Naive thymus-derived CD8-positive, alpha-beta T cell (primary cell): ENCODE measurements at places on chromosomes 11 and 22. TPM values are rescaled to one million over a fixed set of nuclear protein-coding genes. Genes with fewer than 3 reads are reported as not detected.

MISFA gene
- total RNA-seq, result 0.47 TPM

KIRREL3 gene
- not detected for total RNA-seq

DCUN1D5 gene
- 16.6 TPM for total RNA-seq

SOX6 gene
- total RNA-seq, result not detected

OR4S2 gene
- total RNA-seq, result not detected

DGCR6 gene
- 7.2 TPM for total RNA-seq

PPFIBP2 gene
- 82.6 TPM for total RNA-seq

- H3K36me3 ChIP-seq, result no peaks in the 10 kb centered on the region
- no peak overlapping the region for H3K27ac ChIP-seq
- no peaks in the 10 kb centered on the region for H3K4me1 ChIP-seq
- H3K27me3 ChIP-seq, result peaks cover 3% of the 10 kb centered on the region
Measured at GRCh38 chr22:19535001-19535400, 10.8 kb upstream of the CLDN5 start.

DNA sequence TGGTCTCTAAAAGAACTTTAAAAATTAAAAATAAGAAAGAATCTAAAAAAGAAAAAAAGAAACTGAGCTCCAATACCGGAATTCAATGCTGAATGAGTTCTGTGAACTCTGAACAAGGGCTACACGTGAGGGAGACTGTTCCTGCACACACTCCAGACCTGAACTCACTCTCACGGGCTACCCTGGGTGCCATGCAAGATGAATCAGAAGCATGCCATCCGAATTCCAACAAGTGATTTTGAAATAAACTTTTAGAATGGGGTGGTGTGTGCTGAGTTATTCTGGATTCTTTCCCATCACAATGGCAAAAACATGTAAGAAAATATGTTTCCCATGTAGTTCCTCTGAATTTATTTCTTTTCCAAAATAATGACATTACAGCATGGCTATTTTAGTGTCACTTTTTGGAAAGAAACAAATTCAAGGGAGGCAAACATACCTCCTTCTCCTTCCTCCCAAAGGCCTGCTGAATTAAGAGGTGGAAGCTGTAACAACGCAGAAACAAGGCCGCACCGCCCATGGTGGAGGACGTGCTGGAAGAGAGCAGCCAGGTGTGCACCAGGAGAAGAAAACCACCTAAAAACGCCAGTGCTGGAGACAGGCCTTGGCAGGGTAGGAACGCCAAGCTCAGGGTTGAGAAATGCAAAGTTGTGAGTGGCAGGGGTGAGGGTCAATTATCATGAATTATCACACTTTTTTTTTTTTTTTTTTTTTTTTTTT is 63.2 kb upstream of the ARFGAP3 start:
- no peak overlapping the region for H3K4me3 ChIP-seq
- peak overlapping the region; percentile 73 for H3K27ac ChIP-seq
- peaks cover 27% of the 10 kb centered on the region for H3K4me1 ChIP-seq
- no peaks in the 10 kb centered on the region for H3K36me3 ChIP-seq
- H3K27me3 ChIP-seq, result no peaks in the 10 kb centered on the region

DNA sequence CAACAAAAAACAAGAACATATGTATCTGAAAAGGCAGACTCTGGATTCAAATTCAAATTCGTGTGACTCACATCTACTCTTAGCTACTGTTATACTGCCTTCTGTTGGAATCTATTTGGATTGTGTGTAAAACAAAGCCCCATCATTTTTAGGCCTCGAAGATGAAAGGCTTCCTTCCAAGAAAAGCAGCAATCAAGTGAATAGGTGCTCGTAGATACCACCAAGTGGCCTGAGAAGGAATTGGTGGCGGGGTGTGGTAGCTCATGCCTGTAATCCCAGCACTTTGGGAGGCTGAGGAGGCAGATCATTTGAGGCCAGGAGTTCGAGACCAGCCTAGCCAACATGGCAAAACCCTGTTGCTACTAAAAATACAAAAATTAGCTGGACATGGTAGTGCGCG is 4.2 kb downstream of the GRAMD1B start:
- no peaks in the 10 kb centered on the region for H3K27me3 ChIP-seq
- peaks cover 16% of the 10 kb centered on the region for H3K4me1 ChIP-seq
- no peaks in the 10 kb centered on the region for H3K36me3 ChIP-seq

DNA sequence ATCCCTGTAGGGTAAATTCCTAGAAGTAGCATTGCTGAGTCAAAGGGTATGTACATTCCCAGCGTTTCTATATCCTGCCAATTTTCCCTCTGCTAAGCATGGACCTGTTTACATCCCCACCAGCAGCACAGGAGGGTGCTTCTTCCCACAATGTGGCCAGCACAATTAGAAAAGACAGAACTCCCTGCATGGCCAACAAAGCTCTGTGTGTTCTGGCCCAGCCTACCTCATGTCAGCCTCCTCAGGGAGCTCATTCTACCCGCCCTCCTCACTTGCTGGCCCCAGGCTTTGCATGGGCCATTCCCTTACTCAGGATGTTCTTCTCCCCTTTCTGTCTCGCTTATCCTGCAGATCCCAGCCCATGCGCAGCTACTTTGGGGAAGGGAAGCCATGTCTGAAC is 186.1 kb downstream of the DSCAML1 start:
- H3K27me3 ChIP-seq, result peaks cover 11% of the 10 kb centered on the region
- H3K4me1 ChIP-seq, result peaks cover 4% of the 10 kb centered on the region
- H3K27ac ChIP-seq, result no peak overlapping the region
- no peak for DNase-seq
- H3K36me3 ChIP-seq, result no peaks in the 10 kb centered on the region
- H3K4me3 ChIP-seq, result no peak overlapping the region

DNA sequence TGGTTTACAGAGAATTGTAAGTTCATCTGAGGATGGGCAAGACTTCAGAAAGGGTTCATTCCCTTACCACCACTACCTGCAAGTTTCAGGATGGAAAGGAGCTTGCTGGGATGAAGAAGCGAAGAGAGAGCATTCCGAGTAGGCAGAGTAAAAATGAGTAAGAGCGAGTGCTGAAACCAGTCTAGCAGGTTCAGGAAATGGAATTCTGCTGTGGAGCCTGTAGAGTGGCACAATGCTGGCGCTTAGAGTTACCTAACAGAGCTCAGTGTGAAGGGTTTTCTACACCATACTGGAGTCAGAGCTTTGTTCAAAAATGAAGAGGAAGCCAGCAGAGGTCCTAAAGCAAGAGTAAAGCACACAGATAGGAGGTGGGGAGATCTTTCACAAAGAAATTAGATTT is 179.2 kb upstream of the ZC3H12C start:
- no peak overlapping the region for H3K4me3 ChIP-seq
- peaks cover 9% of the 10 kb centered on the region for H3K27me3 ChIP-seq
- H3K36me3 ChIP-seq, result no peaks in the 10 kb centered on the region

DNA sequence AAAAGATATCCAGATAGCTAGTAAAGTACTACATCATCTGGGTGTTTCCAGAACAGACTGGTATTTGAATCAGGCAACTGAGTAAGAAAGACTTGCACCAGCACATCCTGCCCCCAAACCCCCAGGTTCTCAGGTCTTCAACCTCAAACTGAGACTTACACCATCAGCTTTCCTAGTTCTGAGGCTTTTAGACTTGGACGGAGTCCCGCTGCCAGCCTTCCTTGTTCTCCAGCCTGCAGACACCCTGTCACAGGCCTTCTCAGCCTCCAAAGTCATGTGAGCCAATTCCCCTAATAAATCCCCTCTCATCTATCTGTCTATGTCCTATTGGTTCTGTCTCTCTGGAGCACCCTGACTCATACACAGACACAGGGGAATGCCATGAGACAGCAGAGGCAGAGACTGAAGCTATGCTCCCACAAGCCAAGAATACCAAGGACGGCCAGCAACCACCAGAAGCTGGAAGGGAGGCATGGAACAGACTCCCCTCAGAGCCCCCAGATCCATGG is 10.9 kb downstream of the SMCO4 start:
- no peaks in the 10 kb centered on the region for H3K36me3 ChIP-seq
- H3K4me3 ChIP-seq, result no peak overlapping the region

DNA sequence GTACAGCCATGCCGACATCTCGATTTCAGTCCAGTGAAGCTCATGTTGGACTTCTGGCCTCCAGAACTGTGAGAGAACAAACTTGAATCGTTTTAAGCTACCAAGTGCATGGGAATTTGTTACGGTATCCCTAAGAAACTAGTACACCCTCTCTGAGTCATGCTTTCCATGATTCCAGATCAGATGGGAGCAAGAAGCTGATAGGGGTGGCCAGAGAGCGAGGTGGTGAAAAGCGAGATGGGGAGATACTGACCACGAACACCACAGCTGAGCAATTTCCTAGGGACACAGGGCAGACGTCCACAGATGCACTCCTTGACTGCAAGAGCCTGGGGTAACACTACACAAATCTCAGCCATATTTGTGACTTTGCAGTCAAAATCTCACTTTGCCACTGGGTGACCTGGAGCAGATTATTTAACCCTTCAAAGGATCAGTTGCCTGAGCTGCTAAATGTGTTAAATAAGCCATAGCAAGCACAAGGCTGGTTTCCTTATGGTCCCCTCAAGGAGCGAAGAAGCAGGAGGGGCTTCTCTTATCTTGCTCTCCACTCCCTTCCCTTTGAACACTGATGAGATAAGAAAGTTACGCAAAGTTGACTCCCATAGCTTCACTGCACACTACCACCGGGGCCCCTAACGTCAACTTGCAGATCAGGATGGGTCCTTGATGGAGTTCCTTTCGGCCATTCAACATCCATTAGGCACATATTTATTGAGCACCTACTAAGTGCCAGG is 22.6 kb upstream of the RCN1 start:
- peaks cover 15% of the 10 kb centered on the region for H3K27me3 ChIP-seq
- H3K36me3 ChIP-seq, result no peaks in the 10 kb centered on the region
- no peaks in the 10 kb centered on the region for H3K4me1 ChIP-seq
- H3K27ac ChIP-seq, result no peak overlapping the region
- DNase-seq, result no peak
- H3K4me3 ChIP-seq, result no peak overlapping the region

- H3K27ac ChIP-seq, result peak overlapping the region; percentile 75
- H3K27me3 ChIP-seq, result no peaks in the 10 kb centered on the region
- H3K4me1 ChIP-seq, result peaks cover 9% of the 10 kb centered on the region
- peaks cover 20% of the 10 kb centered on the region for H3K36me3 ChIP-seq
- no peak for DNase-seq
Measured at GRCh38 chr22:30902496-30903357, 65.8 kb downstream of the MORC2 start.

- H3K27ac ChIP-seq, result no peak overlapping the region
- peaks cover 12% of the 10 kb centered on the region for H3K36me3 ChIP-seq
- no peak for DNase-seq
- no peak overlapping the region for H3K4me3 ChIP-seq
- no peaks in the 10 kb centered on the region for H3K27me3 ChIP-seq
Measured at GRCh38 chr11:86415026-86415425, 40.3 kb downstream of the CCDC81 start.

DNA sequence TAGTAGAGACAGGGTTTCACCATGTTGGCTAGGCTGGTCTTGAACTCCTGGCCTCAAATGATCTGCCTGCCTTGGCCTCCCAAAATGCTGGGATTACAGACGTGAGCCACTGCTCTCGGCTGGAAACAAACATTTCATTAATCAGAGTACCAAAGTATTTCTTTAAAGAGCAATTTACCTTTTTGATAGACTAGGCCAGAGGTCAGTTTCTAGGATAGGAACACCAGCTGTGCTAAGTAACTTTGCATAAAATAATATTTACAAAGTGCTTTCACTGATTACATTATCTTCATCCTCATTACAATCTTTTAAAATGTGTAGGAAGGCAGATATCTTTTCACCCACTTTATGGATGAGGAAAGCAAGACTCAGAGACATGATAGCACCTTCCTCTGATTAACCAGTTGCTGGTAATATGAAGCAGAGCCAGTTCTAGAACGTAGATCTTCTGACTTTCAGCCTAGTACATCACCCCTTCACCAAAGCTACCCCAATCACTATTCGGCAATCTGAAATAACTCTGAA is 355.2 kb downstream of the SOX6 start:
- H3K4me1 ChIP-seq, result no peaks in the 10 kb centered on the region
- H3K36me3 ChIP-seq, result no peaks in the 10 kb centered on the region
- H3K4me3 ChIP-seq, result no peak overlapping the region
- H3K27ac ChIP-seq, result no peak overlapping the region

GRCh38 chr11:75301131-75301530 is 50.3 kb downstream of the ARRB1 start:
- H3K27me3 ChIP-seq, result no peaks in the 10 kb centered on the region
- peaks cover 33% of the 10 kb centered on the region for H3K4me1 ChIP-seq
- peaks cover 29% of the 10 kb centered on the region for H3K36me3 ChIP-seq

- DNase-seq, result no peak
- H3K36me3 ChIP-seq, result no peaks in the 10 kb centered on the region
- no peaks in the 10 kb centered on the region for H3K27me3 ChIP-seq
- H3K27ac ChIP-seq, result no peak overlapping the region
- no peaks in the 10 kb centered on the region for H3K4me1 ChIP-seq
- no peak overlapping the region for H3K4me3 ChIP-seq
Measured at GRCh38 chr11:34036456-34036855, 15.1 kb upstream of the CAPRIN1 start.

DNA sequence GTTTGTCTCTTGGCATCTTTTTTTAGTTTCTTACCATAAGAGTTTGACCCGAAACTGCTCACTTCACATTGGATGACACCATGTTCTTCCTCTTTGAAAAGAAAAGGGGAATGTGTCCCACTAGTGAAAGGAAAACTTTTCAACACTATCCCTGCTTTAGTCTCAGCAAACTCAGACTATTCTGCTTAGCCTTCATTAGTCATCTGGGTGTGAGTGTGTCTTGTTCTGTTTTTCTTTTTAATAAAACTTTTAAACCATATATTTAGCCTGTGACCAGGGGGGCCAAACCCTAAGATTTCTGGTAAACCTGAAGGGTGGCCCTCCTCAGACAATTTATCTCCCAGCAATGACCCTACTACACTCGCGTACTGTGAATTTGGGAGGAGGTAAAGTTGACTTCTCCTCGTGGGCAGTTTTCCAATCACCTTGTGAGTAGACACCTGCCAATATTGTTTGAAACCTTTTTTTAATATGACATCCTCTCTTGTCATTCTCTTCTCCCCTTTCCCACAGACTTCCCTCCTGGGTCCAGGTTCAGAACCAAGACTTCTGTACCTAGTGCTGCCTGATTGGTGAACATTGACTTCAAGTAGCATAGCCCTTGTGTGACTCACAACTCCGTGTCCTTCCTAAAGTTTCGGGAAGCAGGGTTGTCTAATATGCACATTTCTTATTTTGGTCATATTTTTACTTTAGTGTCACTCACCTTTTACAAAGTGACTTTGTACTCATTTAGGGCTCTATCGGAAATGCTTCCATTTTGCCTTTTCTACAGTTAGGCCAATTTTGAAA is 39.9 kb downstream of the DBX1 start:
- H3K27me3 ChIP-seq, result peaks cover 16% of the 10 kb centered on the region
- H3K27ac ChIP-seq, result no peak overlapping the region
- no peak overlapping the region for H3K4me3 ChIP-seq
- DNase-seq, result no peak
- H3K36me3 ChIP-seq, result no peaks in the 10 kb centered on the region

GRCh38 chr11:119763071-119763728 is 34.2 kb upstream of the NECTIN1 start:
- H3K36me3 ChIP-seq, result peaks cover 14% of the 10 kb centered on the region
- H3K27me3 ChIP-seq, result peaks cover 16% of the 10 kb centered on the region
- H3K4me3 ChIP-seq, result no peak overlapping the region
- no peaks in the 10 kb centered on the region for H3K4me1 ChIP-seq

DNA sequence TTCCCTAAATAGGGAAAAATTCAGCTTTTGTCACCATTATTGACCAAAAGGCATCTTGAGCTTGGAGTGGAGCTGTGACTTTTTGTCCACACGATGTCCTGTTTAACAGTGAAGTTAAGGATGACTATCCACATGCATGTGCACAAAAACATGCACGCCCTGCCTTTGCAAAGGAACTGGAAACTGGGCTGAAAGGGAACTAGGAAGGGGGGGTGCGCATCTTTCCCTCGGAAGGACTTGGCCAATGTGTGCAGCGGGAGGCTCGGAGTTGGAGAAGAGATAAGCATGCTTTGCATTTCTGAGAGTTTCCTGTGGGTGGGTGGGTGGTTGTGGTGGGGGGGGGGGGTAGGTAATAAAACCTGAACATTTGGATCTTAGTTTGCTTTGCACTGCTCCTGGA is 411 bp upstream of the KIRREL3 start:
- H3K27me3 ChIP-seq, result peaks cover 36% of the 10 kb centered on the region
- H3K27ac ChIP-seq, result no peak overlapping the region
- no peaks in the 10 kb centered on the region for H3K4me1 ChIP-seq
- no peaks in the 10 kb centered on the region for H3K36me3 ChIP-seq
